ENCODE measurements at places on chromosomes 3 and 15.

DNA sequence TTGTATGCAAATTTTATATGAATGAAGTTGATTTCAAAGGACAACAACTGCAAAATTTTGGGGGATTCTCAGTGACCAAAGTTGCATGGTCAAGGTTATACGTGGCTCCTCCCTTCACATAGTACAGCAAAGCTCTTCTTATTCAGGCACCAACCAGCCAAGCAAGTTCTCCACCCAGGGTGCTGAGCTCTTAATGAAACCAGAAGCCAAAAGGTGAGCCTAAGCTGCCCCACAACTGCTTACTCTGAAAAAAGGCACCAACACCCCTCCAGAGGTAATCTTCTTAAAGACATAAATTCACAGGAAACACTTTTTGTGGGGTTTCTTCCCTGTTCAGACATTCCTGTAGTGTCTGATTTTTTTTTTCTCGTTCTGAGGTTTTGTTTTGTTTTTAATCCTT is 106.1 kb upstream of the GMNC start:
- DNase-seq: no peak

DNA sequence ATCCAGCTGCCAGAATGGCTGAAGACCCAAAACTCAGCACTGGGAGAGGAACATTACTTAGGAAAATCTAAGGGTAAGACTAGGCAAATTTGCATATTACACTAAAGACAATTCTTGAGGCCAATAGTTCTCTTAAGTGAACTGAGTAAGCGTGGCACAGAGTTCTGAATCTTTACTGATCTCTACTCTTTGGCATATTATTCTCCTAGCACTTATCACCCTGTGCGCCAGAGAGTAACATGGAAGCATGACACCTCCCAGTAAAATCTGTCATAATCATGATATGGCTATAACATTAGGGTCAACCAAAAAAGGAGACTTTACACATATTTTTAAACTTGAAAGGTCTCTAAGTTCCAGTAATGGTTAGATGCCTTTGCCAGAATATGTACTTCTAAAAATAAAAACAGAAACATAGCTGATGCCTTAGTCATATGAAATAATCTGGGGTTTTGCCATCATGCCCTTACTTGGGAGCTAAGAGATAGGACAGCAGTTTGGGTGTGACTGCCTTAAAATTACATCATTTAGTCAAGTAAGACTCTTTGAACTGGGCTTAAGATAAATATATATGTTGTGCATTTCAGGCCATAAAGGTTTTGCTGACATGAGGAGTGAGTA is 290.5 kb downstream of the PLCL2 start:
- no peak for DNase-seq

GRCh38 chr3:15316998-15317435 is 15.4 kb downstream of the SH3BP5 start:
- no peak for DNase-seq

DNA sequence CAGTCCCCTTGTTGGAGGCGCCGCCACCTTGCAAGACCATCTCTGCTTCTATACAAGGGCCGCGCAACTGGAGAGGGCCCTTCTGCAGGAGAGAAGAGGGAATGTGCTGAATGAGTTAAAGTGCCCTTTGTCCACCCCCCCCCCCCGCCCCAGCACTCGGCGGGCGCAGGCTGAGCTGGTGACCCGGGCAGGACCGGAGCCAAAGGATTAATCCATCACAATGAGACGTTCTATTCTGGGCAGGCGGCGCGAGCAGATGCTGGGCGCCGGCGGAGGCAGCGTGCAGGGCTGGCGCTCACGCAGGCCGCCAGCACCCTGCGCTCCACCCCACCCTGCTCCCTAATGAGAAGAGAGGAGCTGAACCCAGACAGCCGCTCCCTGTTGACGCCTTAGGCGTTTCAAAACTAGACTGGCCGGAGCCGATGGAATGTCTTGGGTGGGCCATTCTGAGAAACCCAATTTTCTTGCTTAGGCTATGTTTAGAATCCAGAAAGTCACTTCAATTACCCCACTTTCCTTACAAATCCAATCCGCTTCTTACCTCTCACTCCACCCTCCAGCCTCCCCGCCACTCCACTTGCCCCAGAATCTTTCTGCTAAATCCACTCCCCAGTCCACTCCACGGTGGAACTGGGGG is 32.9 kb downstream of the GJD2 start:
- DNase-seq: no peak

DNA sequence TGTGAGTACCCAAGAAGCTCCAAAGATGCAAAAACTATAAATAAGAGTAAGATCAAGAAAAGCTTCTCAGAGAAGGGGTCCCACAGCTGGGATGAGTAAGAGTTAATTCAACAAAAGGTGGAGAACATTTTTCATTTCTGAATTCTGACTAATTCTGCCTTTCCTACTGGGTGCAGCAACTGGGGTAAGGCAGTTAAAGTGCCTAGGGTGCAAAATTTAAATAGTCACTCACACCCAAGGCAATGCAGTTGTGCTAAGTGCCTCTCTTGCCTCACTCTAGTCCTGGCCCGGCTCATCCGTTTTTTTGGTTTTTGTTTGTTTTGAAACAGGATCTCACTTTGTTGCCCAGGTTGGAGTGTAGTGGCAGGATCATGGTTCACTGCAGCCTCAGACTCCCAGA is 240.2 kb downstream of the TP63 start:
- DNase-seq: no peak

GRCh38 chr15:57422113-57422754 is 45.9 kb downstream of the CGNL1 start:
- DNase-seq: no peak

DNA sequence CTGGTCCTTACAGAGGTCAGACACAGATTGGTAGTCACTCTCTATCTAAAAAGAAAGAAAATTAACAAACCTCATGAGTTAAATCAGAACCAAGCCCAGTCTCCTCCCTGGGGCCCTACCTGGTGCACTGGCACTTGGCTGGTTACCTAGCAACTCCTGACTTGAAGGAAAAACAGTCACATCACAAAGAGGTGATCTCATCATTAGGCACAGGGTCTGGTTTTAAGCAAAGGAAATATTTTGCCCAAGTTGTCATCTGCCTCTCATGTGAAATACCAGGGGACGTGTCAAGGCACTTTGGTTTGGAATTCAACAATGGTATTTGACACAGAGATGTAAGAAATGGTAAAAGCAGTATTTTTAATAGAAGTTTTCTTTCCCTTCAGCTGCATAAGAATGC is 47.7 kb upstream of the FMN1 start:
- DNase-seq: no peak

DNA sequence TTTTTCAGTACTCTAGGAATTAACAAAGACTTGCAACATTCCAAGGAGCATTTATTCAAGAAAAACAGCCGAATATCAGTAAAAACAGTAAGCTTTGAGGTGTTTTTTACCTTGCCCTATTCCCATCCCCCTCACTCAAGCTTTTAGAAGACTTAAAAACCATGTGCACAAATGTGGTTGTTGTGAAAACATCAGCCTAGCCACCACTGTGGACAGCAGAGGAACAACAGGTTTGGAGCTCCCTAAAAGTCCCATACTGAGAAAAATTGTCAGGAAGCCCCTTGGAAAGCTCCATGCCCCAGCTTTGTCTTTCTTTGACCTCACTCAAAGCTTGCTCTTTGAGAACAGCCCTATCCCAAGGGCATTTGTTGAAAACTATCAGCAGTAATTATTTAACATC is 34.7 kb upstream of the RSL24D1 start:
- no peak for DNase-seq

- DNase-seq: no peak
Measured at GRCh38 chr15:68548364-68548763, 30.4 kb upstream of the CORO2B start.

GRCh38 chr15:65695081-65695480 is 73.3 kb downstream of the SLC24A1 start:
- no peak for DNase-seq

DNA sequence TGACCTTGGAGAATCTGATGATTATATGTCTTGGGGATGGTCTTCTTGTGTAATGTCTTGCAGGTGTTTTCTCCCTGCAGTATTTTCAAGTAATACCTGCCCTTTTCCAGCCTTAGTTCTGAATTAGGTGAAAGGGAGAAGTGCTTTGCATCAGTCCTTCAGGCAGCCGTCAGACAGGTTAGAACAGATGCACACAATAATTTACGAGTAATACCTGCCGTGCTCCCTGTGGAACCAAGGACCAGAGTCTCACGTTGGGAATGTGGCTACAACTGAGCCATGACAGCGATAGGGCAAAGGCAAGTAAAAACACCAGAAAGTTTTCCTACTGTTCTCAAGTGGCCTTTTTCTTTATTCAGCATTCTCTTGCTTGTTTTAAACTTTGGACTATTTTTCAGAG is 69.1 kb downstream of the CHCHD6 start:
- no peak for DNase-seq

GRCh38 chr3:157373783-157374182 is 62.9 kb upstream of the PTX3 start:
- no peak for DNase-seq

DNA sequence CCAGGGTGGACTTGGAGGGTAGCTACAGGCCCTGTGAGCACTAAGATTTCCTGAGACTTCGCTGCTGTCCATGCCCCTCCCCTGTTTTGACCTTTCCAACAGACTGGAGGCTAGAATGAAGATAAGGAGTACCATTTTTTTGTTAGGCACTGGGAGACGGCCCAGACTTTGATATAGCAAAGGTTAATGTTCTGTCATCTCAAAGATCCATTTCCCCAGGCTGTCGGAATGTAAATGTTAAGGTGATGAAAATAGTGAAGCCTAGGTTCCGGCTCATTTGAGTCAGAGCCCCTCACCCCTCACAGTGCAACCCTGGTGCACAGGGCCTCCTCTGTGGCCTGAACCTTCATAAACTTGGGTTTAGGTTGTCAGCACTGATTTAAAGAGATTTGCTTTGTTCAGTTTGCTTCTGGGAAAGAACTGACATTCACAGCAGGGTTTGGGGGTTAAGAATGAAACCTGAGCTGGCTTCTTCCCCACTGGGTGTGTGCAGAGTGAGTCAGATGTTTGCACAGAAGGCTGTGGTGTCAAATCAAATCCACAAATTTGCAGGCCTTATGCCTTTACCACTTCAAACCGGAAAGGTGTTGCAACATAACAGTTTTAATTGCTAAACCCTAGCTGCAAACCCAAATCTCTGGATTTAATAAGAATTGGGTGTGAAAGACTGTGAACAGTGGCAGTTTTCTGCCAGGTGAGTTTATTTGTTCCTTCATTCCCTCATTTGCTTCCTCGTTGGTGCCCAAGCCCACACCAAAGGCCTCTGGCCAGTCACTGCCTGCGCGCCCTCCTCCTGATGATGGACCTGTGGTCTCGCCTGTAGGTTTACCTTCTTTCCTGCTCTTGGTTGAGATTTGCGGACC is 20.6 kb upstream of the KCTD6 start:
- DNase-seq: peak; percentile 82

GRCh38 chr3:36796161-36796560 is 31.8 kb upstream of the DCLK3 start:
- no peak for DNase-seq

GRCh38 chr3:47954567-47954966 is 61.6 kb downstream of the MAP4 start:
- no peak for DNase-seq

GRCh38 chr3:124272605-124273151 is 280.8 kb upstream of the ROPN1 start:
- no peak for DNase-seq

DNA sequence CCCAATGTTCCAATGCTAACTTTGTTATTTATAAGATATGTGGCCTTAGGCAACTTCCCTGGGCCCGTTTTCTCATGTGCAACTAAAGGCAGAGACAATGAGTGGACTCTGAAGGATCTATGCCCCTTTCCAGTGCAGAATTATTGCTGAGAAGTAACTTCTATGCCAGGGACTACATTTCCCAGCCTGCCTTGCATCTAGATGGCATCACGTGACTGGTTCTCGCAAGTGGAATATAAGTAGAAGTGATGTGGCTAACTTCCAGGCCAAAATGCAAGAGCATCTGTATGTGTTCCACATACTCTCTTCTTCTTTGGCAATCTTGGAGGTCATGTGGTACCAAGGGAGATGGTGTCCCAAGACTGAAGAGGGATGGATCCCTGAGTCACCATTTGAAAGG is 674.4 kb downstream of the NTRK3 start:
- DNase-seq: no peak

DNA sequence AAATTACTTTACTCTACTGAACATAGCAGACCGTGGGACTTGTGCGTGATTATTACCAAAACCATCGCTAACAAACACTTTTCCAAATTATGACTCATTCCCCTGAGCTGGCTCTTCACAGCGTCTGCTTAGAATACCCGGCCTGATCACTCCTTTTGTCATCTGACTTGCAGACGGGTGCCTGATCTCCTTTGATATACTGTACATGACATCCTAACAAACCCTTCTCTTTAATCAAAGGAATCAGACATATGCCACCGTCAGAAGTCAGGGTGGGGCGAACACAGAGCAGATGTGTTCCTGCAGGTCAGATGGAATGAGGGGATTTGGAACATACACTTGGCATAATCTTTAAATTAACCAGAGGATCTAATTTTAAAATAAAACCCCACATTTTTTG is 48.5 kb upstream of the SH3GL3 start:
- no peak for DNase-seq

All from SIG-M5 (cell line).